ENCODE measurements at places on chromosomes 1 and 21. TPM values are rescaled to one million over a fixed set of nuclear protein-coding genes. Genes with fewer than 3 reads are reported as not detected.
A peak's percentile ranks its signal among the peaks of the same experiment; 100 is the strongest.

DNA sequence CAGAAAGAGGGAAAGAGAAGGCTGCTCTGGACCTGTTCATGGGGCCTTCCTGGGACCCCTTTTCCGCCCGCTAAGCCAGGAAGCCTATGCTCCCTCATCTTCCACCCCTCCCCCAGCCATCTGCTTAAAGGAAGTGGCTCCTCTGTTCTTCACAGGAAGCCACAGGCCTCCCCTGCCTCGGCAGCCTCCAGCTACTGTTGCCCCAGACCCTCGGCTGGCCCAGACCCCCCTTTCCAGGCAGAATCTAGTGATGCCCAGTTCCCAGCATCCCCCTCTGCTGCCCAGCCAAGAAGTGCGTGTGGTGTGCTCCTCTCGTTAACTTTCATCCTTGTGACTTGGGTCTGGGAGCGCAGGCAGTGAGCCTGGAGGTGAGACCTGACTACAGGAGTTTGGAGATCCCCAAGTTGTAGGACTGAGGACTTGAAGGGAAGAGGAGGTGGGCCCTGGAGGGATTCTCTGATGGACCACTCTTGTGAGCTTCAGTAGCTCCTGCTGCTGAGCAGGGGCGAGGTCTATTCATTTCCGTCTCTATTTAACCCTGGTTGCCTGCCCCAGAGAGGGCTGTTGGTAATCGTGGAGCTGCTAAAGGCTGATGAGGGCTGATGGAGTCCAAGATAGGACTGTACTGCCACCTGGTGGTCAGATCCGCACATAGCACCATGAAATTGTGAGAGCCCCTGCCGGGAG is 9.1 kb downstream of the IFI6 start:
- peak; percentile 94 for DNase-seq

GRCh38 chr1:35185200-35185599 is 7.7 kb downstream of the SFPQ start:
- DNase-seq, result no peak

Gene CENPL
- total RNA-seq, result 24.5 TPM

DNA sequence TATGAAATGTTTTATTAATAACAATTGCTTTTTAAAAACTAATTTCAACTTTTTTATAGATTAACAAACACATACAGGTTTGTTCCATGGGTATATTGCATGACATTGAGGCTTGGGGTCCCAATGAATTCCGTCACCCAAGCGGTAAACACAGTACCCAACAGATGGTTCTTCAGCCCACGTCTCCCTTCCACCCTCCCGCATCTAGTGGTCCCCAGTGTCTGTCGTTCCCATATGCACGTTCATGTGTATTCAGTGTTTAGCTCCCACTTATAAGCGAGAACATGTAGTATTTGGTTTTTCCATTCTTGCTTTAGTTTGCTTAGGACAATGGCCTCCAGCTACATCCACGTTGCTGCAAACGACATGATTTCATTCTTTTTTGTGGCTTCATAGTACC is 48.6 kb downstream of the NOS1AP start:
- DNase-seq, result no peak

Data from activated CD4-positive, alpha-beta memory T cell treated with anti-CD3 and anti-CD28 coated beads for 36 hours (primary cell).